ENCODE measurements at places on chromosomes 2 and 18.

GRCh38 chr2:30308280-30308679, 76.9 kb downstream of the LBH start:
- no peak for DNase-seq

- DNase-seq: no peak
Measured at GRCh38 chr2:8670580-8670979, 11.3 kb upstream of the ID2 start.

GRCh38 chr2:21195326-21195725, 71.6 kb downstream of the TDRD15 start:
- no peak for DNase-seq

GRCh38 chr2:177362499-177362898, 30.1 kb upstream of the AGPS start:
- DNase-seq: no peak

DNA sequence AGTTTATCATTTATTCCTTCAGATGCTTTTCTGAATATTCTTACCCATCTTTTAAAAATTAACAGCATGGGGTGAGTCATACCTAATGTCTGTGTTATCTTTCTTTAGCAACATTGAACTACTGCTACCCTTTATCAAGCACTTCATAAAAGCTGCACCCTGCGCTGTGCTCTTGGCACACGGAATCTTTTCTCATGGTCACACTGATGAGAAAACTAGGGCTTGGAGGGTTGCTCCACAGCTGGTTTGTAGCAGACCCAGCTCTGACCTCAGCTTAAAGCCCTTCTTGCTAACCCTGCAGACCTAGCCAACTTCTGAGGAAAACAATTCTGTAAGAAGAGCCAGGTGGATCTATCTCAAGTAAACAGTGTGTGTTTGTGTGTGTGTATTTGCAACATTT, 106.3 kb downstream of the RNF144A start:
- DNase-seq: no peak

DNA sequence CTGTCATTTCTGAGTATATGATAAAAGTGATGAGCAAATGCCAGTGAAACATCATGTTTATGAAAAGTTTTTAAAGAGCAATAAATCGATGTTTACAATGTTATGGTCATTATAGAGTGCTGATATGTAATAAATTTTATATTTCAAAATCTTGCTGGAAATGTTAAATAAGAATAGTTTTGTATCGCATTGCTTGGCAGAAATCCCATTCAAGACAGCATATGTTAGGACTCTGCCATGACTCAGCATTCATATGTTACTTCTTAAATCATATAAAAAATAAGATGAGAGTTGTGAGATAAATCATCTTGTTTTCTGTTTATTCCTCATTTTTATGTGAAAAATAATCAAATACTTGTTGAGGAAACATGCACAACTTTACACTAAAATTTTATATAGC, 949.9 kb upstream of the NRXN1 start:
- peak; percentile 6 for DNase-seq

GRCh38 chr2:161335626-161336025, 27.4 kb downstream of the PSMD14 start:
- DNase-seq: no peak

DNA sequence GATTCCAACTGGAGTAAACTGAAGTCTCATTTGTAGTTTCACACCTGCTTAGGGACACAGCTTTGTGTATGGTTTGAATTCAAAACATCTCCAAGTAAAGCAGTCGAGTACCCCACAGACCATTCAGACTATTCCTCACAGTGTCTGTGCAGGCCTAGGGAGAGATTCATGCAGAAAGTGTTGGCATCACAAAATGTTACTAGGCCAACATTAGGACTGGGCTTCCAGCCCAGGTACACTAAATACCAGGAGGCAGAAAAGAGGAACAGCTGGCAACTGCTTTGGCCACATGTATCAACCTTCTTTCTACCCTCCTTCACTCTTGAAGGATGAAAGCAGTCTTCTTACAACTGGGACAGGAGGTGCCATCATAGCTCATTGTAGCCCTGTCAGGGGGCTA, 270.4 kb upstream of the TMEFF2 start:
- DNase-seq: no peak

- DNase-seq: peak; percentile 91
Measured at GRCh38 chr2:72211777-72212485, 64.3 kb upstream of the CYP26B1 start.

GRCh38 chr18:12405066-12405465, 2.7 kb upstream of the PRELID3A start:
- no peak for DNase-seq

GRCh38 chr2:16155366-16155765, 215.0 kb downstream of the MYCN start:
- DNase-seq: no peak

DNA sequence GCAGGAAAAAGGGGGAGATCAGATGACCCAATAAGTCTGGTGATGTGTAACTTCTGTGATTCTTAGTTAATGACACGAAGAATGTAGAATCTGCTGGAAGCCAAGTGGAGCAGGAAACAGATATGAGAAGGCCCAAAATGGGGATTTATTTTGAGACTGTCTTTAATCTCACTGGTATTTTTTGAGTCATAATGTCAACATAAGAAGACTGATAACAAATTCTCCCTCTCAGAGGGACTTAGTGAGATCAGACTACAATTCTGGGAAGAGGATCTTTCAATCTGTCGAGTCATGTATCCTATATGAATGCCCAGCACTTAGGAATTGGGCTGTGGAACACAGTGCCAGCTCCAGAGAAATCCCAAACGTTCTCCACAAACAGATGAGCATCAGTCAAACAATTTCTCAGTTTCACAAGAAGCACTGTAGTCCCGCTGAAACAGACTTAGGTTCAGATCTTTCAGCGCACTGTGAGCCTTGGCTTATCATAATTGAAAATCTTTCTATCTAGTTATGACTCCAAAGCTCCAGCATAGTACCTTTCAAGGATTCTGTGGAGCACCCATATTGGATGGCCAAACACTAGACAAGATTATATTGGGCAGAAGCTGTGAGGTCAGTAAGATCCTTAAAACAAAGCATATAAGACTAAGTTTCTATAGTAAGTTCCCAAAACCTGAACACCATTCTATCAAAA, 738.2 kb downstream of the LRP1B start:
- DNase-seq: no peak

DNA sequence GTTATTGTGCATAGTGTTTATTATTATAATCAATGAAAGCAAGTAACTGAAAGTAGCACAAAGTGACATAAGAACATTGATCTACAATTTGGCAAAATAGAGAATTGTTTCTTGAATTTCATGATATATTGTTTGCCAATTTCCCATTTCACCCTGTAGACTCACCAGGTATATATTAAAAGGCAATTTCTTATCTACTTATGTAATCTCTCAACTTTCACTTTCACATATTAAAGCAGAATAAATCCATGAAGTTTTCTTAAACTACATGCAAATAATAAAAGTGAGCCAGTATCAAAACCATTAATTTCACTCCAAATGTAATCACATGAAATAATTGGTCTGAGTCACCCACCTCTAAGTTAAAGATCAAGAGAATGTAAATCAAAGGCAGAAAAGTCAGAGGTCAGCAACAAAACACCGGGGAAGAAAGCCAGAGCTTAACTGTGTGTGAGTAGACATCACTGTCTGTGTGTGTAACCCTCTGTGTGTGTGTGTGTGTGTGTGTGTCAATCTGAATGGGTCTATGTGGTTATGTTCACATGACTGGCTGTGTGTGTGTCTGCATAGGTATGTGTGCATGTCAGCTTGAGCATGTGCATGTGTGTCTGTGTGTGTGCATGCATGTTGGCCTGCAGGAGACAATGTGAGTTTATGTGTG, 44.1 kb downstream of the ZNF385B start:
- DNase-seq: no peak

- no peak for DNase-seq
Measured at GRCh38 chr18:70036771-70037347, 89.2 kb upstream of the CD226 start.

DNA sequence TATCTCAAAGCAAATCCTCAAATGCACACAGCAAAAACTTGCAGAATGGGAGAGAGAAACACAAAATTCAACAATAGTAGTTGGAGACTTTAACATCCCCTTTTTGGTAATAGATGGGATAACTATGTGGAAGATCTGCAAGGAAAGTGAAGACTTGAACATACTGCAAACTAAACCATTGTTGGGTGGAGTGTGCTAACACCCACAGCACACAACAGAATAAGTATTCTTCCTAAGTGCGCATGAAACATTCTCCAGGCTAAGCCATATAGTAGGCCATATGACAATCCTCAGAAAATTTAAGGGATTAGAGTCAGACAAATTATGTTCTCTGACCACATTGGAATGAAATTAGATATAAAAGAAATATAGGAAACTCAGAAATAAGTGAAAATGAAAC, 230.6 kb downstream of the FBXO15 start:
- no peak for DNase-seq

GRCh38 chr2:224885836-224886547, 156.3 kb downstream of the DOCK10 start:
- DNase-seq: no peak

- DNase-seq: no peak
Measured at GRCh38 chr18:52219102-52219501, 120.9 kb upstream of the DCC start.

- DNase-seq: no peak
Measured at GRCh38 chr2:50480507-50480906, 551.4 kb downstream of the NRXN1 start.

DNA sequence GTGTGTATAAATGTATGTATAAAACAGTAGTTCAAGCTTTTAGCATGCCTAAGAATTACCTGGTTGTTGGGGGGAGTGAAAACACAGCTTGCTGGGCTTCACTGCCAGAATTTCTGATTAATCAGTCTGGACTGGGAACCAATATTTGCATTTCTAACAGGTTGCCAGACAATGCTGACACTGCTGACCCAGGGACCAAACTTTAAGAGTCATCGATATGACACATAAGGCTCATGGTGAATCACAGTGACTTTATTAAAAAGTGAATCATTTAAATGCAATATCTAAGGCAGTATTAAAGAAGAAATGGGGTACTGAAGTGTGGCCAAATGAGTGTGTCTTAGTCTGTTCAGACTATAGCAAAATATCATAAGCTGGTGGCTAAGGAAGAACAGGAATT, 195.9 kb upstream of the DTNA start:
- DNase-seq: no peak

DNA sequence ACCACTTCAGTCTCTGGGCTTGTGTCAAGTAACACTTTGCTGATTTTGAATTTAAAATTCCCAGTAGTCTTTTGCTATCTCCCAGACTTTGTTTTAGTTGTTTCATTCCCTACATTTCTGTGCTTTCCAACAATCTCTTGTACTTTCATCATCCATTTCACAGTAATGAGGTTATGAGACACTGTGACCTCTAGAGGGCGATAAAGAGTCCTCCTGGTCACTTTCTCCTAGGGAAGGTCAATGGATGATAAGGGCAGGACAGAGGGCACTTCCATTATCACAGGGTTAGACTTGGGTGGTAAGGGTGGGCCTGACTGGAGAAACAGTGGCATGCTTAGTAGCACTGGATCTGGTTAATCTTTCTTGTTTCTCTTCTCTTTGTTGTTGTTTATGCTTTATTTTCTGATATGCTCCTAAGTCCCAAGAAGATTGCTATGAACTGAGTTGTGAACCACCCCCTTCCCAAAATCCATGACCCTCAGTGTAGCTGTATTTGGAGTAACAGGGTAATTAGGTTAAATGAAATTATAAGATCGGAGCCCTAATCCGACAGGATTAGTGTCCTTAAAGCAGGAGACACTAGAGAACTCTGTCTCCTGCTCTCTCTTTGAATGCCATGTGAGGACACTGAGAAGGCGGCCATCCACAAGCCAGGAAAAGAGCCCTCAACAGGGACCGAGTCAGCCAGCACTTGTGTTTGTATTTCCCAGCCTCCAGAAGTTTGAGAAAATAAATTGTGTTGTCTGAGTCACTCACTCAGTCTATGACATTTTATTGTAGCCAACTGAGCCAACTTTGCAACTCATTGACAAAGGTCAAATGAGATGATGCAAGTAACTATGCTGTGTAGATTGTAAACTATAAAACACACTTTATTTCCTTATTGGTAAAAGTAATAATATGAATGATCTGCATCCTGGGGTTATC, 779.2 kb downstream of the CNTNAP5 start:
- no peak for DNase-seq

- DNase-seq: no peak
Measured at GRCh38 chr2:138081225-138082073, 117.2 kb downstream of the HNMT start.

DNA sequence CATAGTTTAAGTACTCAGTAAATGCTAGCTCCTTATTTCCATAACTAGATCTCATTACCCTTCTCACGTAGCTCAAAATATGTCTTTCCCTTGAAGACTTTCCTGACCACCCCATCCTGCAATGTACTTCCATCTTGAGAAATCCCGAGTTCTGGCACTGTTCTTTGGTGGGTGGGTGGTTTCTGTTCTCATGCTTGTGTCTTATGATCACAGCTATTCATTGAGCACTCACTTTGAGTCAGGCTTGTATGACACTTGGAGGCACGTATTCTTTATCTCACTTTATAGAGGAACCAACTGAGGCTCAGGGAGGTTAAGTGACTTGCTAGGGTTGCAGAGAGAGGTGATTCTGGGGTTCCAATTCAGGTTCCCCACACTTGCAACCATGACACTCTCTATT, 9.0 kb upstream of the CLIP4 start:
- DNase-seq: no peak

GRCh38 chr2:67579216-67579615, 182.1 kb downstream of the ETAA1 start:
- DNase-seq: no peak

DNA sequence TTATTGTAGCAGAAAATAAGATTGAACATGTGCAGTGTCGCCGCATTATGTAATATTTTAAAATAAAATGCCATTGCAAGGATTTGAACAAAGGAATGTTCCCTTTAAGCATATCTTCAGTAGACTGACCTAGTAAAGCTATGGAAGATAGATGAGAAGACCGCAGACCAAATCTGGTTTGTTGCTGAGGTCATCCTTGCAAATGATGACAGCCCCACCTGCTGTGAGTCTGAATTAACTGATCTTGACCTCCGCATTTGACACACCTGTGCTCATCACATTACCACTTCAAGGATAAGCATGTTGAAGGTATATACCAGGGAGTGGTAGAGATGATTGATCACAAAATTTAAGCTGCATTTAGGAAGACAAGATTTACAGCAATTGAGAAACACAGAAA, 96.2 kb downstream of the NYAP2 start:
- DNase-seq: no peak

DNA sequence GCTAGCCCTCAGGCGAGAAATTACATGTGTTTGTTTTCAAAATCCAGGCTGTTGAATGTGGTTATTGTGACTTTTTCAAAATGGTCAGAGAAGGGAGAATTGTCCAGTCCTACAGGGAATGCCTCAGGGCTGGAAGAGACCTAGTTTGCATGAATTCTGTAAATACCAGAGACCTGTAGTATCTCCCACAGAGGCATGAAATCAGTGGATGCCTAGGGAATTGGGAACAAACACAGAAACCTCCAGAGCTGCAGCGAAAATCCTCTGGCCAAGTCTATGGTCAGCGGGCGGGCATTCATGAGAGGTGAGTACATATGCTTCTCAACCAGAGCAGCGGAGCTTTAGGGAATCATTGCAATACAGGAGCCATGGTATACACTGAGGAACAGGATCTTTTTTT, 1596.5 kb upstream of the NXPH2 start:
- DNase-seq: peak; percentile 20

GRCh38 chr2:3823748-3824147, 120.4 kb downstream of the DCDC2C start:
- DNase-seq: no peak

Data from astrocyte of the cerebellum (primary cell).